OCI-M1 (cell line): ENCODE measurements at places on chromosomes 11 and 22.

GRCh38 chr11:34536056-34536455 is 22.5 kb upstream of the ELF5 start:
- no peak for DNase-seq

- peak; percentile 0 for DNase-seq
These were observed 15.3 kb downstream of the NPAT start for GRCh38 chr11:108206969-108207682.

DNA sequence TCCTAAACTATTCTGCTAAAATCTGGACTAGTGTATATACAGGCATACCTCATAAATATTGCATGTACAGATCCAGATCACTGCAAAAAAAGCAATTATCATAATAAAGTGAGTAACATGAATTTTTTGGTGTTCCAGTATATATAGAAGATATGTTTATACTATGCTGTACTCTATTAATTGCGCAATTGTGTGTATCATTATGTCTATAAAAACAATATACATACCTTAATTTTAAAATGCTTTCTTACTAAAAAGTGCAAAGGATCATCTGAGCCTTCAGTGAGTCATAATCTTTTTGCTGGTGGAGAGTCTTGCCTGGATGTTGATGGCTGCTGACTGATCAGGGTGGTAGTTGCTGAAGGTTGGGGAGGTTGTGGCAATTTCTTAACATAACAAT is 35.4 kb upstream of the CEP295 start:
- no peak for DNase-seq

- DNase-seq: no peak
These were observed 68.6 kb upstream of the TMEM45B start for GRCh38 chr11:129747071-129747470.

DNA sequence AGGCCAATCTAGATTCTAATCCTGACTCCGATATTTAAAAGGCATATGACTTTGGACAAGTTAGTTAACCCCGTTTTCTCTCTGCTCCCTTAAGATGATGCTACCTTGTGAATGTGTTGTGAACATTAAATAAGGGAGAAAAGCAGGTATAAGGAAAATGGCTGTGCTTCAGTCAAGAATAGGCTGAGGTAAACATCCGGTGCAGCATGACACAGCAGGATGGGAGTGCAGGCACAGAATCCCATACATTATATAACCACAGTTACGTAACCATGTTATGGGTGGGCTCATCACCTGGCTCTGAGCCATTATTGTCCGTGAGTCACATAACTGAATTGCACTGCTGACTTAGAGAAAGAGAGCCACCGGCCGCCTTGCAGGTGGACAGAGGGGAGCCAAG is 382.2 kb upstream of the ANO5 start:
- DNase-seq: peak; percentile 45

- DNase-seq: no peak
These were observed 14.2 kb upstream of the VSIG10L2 start for GRCh38 chr11:125931668-125932067.

GRCh38 chr22:17095538-17095937 is 10.7 kb downstream of the IL17RA start:
- no peak for DNase-seq

GRCh38 chr11:69919659-69920344 is 100.6 kb upstream of the FGF3 start:
- DNase-seq: no peak

- peak; percentile 51 for DNase-seq
These were observed 28.0 kb upstream of the RRAS2 start for GRCh38 chr11:14386895-14387480.

DNA sequence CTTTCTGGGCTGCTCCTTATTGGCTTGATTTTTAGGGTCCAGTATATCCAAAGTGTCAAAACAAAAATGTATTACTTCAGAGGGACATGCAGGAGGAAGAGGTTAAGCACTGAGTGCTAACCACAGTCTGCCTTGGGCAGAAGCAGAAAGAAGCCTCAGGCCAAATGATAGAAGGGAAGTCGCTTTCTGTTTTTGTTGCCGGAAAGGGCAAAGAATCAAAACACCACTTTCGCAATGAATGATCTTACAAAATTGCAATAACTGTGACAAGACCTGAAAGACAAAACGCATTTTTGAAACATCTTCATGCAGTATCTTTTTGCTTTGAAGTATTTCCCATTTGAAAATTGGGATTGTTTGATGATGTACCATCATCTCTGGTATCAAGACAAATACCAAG is 70.1 kb upstream of the PICALM start:
- DNase-seq: peak; percentile 98

GRCh38 chr22:26847046-26847445 is 189.7 kb downstream of the MIAT start:
- no peak for DNase-seq

DNA sequence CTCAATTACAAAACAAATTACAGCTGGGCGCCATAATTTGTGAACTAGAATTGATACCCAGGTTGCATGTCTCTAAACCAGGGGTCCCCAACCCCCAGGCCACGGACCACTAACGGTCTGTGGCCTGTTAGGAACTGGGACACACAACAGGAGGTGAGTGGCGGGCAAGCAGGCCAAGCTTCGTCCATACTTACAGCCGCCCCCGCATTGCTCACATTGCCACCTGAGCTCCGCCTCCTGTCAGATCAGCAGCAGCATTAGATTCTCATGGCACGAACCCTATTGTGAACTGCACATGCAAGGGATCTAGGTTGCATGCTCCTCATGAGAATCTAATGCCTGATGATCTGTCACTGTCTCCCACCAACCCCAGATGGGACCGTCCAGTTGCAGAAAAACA is 12.9 kb downstream of the FCHSD2 start:
- DNase-seq: no peak

DNA sequence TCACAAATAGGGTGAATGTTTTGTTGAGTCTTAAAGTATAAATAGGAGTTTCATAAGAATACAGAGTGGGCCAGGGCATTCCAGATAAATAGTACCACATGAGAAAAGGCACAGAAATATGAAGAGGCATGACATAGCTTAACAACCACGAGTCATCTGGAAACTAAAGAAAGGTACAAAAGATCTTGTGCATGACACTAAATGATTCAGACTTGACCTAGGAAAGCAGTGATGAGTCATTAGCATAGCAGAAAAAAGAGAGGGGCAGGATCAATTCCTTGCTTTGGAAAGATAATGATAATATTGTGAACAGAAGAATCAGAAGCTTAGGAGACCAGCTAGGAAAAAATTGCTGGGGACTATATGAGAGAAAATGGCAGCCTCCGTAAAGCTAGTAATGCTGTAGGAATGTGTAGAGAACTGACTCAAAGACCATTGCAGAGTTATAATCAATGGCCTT is 47.6 kb upstream of the FIBIN start:
- DNase-seq: no peak

DNA sequence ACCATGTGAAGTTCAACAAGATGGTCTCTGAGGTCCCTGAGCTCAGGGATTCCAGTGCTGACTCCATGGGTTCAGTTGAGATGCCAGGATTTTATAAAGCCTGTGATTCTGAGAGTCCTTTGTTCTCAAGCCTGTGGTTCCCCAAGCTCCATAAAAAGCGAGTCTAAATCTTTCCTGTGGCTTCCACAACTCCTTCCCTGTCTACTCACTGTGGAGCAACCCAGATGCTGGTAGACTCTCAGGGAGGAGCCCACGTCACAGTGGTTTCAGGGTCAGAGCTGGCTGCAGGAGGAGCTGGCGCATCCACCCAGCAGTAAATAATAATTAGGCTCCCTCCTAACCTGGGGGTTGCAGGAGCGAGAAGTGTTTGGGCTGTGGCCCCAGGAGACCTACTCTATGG is 2.0 kb upstream of the RELT start:
- no peak for DNase-seq

DNA sequence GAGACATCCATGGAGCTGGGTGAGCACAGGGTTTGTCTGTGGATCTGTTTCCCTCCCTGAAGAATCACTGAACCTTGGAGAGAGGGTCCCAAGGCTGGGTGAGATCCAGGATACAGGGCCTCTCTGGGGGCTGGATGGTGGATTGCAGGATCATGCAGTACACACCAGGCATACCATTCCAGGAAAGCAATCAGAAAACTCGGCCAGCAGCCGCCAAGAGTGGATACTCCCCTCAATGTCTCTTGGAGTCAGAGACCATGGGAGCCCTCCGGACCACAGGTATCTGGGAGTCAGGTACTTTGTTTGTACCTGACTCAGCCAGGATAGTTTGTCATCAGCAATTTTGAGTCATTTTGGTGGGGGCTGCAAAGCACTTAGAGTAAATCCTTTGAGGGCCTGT is 14.6 kb upstream of the SYT13 start:
- no peak for DNase-seq

DNA sequence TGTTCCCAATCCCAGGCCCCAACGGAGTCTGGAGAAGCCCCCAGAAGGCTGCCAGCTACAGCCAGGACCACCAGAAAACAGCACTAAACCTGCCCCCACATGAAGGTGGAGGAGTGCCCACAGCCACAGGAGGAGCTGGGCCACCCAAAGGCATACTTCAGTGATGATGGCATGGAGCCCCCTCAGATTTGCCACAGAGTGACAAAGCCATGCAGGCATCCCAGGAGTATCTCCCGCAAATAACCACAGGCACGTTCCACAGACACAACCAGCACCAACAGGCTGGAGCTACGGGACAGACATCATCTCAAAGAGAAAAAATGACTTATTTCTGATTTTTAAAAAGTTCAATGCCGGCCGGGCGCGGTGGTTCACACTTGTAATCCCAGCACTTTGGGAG is 10.6 kb downstream of the CARS1 start:
- DNase-seq: no peak

DNA sequence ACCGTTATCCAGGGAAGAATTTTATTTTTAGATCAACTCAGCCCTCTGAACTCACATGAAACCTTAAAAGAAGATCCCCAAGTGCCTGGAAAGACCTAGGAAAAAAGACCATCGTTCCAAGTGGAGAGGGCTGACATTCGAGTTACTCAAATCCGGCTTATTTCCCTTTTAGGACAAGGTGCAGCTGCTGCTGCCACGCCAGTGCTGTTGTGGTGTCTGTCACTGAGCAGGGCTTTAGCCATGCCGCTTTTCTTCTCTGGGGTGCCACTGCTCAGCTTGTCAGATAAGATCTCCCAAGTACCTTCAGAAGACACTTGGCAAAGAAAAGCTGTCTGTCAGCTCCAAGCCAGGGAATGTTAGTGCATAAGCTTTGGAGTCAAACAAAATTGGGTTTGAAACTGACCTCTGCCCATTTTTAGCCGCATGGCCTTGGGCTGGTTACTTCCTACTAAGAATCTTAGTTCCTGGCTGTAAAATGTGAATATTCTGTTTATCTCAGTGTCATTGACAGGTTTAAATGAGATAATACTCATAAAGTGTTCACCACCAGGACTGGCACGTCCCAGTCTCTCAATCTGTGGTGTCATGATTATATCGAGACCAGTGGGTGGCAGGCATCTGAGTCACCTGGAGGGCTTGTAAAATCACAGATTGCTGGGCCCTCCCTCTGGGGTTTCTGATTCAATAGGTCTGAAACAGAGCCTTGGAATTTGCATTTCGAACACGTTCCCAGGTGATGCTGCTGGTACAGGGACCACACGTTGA is 117.5 kb downstream of the PKNOX2 start:
- no peak for DNase-seq

DNA sequence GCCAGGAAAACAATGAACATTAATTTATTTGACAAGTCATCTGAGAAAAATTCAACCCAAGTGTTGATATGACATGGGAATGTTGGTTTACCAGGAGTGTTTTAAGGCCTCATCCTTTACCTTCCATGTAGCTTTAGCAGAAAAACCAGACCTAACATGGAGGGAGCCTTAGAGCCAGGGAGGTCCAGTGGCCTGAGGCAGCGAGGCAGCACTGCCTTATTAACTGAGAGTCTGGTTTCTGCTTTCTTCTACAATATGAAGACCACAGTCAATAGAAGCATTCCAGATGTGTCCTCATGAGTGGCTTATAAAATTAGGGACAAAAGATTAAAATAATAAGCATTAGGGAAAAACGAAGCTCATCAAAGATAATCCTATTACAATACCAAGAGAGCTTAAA is 61.5 kb downstream of the DKK3 start:
- no peak for DNase-seq

- DNase-seq: no peak
These were observed 889.5 kb downstream of the JRKL start for GRCh38 chr11:97279341-97279740.

- no peak for DNase-seq
These were observed 11.7 kb downstream of the EIF4G2 start for GRCh38 chr11:10797001-10797400.

GRCh38 chr22:45516923-45517675 is 14.4 kb downstream of the FBLN1 start:
- no peak for DNase-seq

- DNase-seq: no peak
These were observed 88.7 kb downstream of the SLC17A6 start for GRCh38 chr11:22426915-22427314.

DNA sequence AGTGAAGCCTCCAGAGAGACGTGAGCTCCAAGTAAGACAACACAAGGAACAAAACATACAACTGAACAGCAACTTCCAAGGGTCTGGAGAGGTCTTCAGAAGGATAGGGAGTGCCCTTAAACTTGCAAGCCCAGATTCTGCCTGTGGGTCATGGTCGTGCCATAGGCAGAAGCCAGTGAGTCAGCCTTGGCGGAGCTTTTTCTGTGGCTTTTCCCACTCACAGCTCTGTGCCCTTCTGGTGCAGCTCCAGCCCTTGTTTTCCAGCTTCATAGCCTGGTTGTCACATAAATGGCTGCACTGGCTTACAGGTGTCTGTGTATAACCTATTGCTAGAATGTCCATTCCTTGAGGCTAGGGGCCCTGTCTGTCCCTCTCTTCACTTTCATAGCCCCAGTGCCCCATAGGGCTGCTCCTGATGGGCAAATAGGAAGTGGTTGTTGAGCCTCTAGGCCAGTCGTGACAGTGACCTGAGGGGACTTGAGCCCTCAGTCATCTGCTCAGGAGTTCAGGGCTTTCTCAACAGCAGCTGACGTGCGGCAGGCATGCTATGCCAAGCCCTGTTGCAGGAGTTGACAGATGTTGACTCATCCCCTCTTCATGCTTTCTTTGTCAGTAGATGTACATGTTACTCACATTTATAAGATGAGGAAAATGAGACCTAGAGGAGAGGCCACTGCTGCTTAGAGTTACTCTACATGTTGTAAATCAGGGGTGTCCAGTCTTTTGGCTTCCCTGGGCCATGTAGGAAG is 7.4 kb downstream of the MED15 start:
- DNase-seq: no peak

DNA sequence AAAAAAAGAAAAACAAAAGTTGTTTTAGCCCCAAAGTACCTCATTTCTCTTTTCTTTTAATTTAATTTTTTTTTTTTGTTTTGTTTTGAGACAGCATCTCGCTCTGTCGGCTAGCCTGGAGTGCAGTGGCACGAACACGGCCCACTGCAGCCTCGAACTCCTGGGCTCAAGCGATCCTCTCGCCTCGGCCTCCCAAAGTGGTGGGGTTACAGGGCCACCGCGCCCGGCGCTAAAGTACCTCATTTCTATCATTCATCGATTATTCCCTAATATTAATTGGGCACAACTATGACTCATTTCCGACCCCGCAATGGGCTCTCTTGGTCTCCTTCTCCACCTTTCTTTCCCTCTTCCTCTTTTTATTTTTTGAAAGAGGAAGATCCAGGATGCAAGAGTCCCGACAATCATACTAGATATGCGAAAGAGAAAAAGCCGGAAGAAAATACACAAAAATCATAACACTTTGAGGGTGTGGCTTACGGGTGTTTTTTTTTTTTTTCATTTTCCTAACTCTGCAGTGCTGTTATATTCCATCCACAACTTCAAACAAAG is 475 bp upstream of the AIP start:
- no peak for DNase-seq
